Purkinje cell (primary cell): ENCODE measurements at places on chromosomes 4 and X. TPM values are rescaled to one million over a fixed set of nuclear protein-coding genes. Genes with fewer than 3 reads are reported as not detected.

EFHC2 gene
- 3.7 and 8.3 TPM in 2 replicates for polyA plus RNA-seq

HSD17B13 gene
- polyA plus RNA-seq, result 0.31 and 1.1 TPM in 2 replicates

PARM1 gene
- 6.5 and 9.5 TPM in 2 replicates for polyA plus RNA-seq

CFAP47 gene
- polyA plus RNA-seq, result 0.20 TPM in 1 of 2 replicates, not detected in the other
